ENCODE measurements at places on chromosomes 1 and 21.

DNA sequence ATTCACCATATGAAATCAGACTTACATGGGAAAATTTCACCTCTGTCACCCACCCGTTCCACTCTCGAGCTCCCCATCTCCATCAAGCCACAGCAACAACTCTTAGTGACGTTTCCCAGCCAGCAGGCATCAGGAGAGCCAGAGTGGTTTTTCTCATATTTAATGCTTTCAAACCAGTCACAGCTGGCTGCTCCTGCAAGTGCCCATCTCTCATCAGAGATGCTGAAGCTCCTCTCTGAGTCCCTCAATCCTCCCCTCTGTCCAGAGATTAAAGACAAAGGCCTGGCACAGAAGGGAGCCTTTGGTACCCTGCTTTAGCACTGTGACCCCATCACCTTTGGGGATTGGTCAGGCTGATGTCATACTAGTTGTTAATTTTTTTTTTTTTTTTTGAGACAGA is 277.3 kb downstream of the DNM3 start:
- no peak for DNase-seq

DNA sequence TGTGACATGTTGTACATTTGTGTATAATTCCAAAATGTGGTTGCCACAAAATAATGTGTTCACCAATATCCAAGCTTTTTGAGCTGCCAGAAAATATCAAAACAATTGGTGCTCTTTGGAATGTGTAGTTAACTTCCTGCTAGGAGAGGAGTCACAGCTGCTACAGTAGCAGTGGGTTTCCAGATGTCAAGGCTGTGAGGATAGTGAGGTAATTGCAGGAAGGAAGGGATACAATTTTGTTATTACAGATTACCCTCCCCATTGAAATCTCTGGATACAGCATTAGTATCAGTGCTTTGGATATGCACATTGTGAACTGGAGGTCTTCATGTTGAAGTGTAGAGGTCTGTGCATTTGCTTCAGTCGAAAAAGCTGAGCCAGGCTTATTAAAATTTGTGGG is 253.2 kb downstream of the PTPRC start:
- DNase-seq = no peak

DNA sequence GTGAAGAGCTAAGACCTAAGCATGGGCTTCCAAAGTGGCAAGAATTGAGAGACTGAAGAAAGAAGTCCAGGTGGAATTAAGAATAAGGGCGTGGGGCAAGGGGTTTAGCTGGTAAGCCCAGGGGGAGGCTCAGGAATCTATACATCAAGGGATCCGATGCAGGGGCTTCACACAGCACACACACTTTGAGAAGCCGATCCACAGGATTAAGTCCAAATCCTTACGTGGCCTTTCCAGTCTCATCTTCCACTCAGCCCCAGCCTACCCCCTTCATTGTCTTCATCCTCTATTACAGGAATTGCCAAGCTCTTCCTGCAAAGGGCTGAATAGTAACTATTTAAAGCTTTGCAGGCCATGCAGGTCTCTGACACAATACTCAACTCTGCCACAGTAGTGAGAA is 101.3 kb downstream of the TGFBR3 start:
- no peak for DNase-seq

DNA sequence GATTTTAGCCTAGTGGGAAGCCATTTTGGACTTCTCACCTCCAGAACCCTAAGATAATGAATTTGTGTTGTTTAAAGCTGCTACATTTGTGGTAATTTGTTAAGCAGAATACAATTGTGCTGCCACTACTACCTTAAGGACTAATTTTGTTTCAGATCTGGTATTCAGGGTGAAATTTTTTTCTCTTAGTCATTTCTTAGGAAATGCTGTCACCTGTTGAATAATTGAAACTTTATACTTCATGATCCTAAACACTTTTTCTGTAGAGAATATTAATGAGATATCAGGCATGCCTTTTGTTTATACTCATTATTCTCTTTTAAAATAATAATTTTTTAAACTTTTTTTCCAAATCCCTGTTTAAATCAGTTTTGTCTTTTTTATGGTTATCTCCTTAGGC is 246.8 kb downstream of the TGFB2 start:
- DNase-seq = no peak

- DNase-seq = no peak
These were observed 16.1 kb downstream of the FH start for GRCh38 chr1:241503444-241503843.

GRCh38 chr1:150127868-150128267 is 21.8 kb upstream of the PLEKHO1 start:
- DNase-seq = no peak

- no peak for DNase-seq
These were observed 95.4 kb upstream of the KLHDC7A start for GRCh38 chr1:18385239-18385790.

GRCh38 chr1:104761961-104762570 is 1012.4 kb downstream of the AMY1C start:
- DNase-seq = no peak

DNA sequence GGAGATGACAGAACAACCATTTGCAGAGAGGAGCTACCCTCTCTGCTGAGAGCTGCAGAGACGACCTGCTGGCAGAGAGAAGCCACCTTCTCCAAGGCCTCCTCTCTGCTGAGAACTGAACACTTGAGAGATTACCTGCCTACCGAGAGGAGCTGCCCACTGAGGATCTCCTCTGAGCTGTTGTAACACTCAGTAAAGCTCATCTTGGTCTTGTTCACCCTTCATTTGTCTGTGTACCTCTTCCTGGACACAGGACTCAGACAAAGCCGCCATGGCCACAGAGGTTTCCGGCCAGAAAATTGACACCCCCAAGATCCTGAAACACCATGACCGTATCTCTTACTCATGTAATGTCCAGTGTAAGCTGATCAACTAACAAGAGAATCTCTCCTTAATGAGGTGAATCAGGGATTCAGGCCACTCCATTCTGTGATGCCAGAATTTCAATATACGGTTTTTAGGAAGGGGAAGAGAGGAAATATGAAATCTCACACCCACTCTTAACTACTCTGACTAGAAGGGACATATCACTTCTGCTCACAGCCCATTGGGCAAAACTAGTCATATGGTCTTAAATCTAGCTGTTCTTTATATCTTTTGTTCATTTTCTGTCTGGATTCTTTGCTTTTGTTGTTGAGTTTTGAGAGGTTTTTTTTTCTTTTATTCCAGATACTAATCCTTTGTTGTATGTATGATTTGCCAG is 83.8 kb downstream of the RHOU start:
- no peak for DNase-seq

- no peak for DNase-seq
These were observed 41.6 kb upstream of the LRIG2 start for GRCh38 chr1:113031171-113031933.

GRCh38 chr1:176994931-176995596 is 169.4 kb downstream of the ASTN1 start:
- DNase-seq = no peak

DNA sequence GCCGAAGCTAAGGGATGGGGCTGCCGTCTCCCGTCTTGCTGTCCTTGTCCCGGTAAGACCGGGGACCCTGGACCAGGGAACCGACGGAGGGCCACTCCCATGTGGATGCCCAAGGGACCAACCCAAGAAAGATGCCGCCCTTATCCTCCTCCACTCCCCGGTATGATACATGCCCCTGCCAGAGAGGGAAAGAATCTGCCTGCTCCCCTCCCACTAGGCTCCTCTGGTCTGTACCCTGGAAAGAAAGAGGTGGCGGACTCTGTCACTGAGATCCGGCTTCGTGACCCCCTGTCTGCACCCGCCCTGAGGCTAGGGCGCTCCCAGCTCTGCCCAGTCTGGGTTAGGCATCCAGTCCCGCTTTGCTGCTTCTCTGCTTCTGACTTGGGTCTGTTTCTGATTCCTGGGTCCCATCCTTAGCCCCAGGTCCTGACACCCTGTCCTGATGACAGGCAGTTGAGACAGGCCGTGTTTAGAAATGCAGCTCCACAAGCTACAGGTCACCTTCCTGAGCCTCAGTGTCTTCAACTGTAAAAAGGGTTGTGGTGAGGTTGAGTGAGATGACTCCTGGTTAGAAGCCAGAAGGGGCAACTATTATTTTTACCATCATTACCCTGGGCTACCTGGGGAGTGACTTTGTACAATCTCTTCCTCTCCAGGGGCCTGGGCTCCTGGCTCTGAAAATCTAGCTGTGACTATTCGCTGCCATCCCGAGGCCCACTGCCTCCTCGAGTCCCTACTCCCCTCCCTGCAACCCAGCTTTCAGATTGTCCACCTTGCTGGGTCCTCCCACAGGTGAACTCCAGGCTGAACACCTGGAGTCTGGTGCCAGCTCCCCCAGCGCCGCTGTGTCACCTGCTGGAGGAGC is 3.7 kb downstream of the MATN1 start:
- no peak for DNase-seq

- no peak for DNase-seq
These were observed 136.1 kb downstream of the GPATCH2 start for GRCh38 chr1:217494767-217495166.

DNA sequence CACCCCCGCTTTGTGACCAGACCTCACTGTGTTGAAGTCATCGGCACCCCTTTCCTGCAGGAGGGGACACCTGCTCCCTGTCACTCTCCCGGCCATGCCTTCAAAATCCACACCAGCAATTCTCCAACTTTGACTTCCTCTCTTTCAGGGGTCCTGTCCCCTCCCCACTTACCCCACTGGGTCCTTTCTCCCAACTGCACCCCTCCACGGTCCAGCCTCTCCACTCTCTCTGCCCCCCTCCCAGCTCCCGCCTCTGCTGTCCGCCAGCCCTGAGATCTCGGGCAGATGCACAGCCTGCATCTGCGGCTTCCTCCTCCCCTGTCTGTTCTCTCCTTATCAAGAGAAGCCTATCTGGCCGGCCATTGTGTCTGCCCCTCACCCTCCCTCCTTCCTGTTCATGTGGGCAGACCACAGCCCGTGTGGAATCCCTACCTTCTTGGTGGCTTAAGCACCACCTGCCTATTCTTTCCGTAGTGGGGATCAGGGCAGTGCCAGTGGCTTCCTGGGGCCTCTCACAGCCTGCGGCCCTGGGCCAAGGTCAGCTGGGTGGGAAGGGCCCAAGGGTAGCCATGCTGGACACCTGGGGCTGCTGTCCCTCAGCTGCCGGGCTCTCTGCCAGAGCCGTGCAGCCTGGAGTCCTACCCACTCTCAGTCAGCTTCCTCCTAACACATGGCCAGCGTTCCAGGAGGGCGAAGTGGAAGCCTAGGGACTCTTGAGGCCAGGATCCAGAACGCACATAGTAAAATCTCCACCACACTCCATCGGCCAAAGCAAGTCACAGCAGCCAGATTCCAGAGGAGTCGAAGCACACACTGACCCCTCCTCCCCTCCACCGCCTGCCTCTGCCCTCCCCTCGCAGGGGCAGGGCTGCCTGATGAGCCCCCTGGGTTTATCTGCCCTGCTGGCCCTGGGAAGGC is 5.1 kb upstream of the HES4 start:
- no peak for DNase-seq

- DNase-seq = no peak
These were observed 20.7 kb upstream of the POFUT2 start for GRCh38 chr21:45308194-45309068.

DNA sequence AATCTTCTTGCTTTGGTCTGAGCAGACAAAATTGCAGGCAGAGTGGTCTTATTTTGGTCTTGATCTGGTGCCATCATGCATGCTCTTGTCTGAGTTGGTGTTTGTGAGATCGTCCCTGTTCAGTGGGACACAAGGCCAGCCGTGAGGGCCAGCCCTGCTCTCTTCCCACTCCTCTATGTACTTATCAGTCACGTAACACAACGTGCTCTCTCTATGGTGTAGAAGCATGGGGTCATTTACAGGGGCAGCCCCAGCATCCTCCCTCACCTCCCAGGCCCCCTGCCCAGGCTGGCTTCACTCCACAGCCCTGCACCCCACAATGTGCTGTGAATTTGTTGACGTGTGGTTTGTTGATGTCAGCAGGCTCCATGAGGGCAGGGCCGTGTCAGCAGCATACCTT is 18.3 kb upstream of the UTS2 start:
- DNase-seq = no peak

GRCh38 chr1:192983349-192983980 is 75.7 kb downstream of the UCHL5 start:
- DNase-seq = no peak

DNA sequence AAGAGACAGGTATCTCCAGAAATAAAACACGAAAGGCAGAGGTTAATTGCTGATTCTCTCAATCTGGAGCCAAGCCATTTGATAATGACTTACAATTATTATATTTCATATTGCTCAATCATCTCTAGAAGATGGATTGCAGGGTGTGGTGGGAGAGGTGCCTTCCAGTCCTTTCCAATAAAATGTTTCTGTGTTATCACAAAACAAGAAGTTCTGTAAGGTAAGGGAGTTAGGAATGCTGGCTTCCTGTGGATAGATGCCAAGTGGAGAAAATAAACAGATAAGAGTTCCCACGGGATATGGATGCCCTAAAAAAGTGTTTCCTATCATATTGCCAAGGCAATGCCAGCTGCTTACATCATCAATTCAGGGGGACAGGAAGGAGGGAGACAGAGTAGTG is 7.2 kb upstream of the CCN1 start:
- DNase-seq = no peak

GRCh38 chr1:191049781-191050180 is 572.1 kb upstream of the BRINP3 start:
- no peak for DNase-seq

DNA sequence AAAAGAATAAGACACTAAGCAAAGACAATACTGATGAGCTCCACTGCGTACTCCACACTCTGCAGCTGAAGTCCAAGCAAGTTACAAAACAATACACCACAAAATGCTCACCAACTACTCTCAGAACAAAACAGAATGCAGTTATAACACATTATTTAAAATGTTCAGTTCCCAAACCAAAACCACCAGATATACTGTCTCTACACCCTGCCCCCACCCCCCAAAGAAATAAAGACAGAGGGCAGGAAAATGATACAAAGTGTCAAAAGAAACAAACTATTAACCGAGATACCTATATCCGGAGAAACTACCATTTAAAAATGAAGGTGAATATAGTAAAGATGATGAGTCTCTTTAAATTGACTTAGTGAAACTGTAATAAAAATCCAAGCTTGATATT is 623.0 kb downstream of the KIF26B start:
- no peak for DNase-seq

- no peak for DNase-seq
These were observed 22.9 kb downstream of the NRDC start for GRCh38 chr1:51855624-51856023.

- no peak for DNase-seq
These were observed 59.8 kb downstream of the PLEKHA6 start for GRCh38 chr1:204299814-204300365.

DNA sequence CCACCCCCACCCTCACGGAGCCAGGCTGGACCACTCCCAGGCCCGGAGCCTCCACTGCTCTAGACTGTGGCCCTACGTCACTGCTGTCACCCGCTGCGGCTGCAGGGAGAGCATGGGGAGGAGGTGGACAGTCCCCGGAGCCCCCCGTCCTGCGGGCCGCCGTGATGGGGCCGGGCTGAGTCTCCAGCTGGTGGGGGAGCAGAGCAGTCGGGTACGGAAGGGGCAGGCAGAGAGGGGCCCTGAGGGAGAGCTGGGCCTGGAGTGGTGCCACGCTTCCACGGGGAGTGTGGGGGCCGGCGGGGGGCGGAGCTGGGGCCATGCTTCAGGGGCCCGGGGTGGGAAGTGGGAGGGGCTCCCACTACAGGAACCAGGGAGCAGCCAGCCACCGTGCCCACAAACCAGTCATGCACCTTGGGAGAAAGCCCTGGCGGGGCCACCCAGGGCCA is 98.9 kb upstream of the KCNK1 start:
- no peak for DNase-seq

- DNase-seq = no peak
These were observed 68.5 kb downstream of the DYRK1A start for GRCh38 chr21:37435120-37435519.
